ENCODE measurements at places on chromosomes 12 and 14.

DNA sequence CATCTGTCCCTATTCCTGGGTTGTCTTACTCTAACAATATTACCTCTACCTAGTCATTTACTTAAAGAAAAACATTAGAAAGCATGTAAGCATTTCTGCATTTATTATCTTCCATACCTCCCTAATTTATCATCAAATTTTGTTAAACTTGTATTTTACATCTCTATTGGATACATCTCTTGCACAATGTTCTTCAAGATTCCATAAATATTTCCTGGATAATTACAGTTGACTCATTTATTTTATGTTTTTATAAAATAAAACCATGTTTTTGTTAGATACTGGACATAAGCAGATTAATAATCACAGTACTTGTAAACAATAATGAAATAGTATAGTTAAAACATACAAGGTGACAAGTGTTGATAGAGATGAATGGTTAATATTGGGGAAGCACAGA, 209.0 kb downstream of the TMTC3 start:
- DNase-seq, result no peak

DNA sequence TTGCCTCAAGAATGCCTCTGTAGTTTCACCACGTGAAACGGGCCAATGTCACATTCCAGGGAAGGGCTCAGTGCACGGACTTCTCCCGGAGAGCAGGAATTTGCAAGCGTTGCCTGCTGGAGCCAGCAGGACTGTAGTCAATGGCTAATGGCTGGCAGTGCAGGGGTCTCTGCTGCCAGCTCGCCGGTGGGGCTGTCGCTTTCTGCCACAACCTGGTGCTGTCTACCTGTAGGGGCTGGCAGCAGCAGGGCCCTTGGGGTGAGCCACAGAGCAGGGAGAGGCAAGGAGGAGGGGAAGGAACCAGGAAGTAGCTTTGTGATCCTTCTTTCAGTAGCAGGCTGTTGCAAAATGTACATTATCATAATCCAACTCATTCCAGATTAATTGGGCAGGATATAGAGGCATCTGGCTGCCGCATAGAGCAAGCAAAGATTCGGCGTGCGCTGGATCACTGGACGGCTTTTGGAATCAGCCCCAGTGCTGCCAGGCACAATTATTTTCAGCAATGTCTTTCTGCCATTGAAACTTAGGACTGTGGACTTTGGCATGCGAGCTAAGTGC, 114.1 kb downstream of the PAPOLA start:
- no peak for DNase-seq

DNA sequence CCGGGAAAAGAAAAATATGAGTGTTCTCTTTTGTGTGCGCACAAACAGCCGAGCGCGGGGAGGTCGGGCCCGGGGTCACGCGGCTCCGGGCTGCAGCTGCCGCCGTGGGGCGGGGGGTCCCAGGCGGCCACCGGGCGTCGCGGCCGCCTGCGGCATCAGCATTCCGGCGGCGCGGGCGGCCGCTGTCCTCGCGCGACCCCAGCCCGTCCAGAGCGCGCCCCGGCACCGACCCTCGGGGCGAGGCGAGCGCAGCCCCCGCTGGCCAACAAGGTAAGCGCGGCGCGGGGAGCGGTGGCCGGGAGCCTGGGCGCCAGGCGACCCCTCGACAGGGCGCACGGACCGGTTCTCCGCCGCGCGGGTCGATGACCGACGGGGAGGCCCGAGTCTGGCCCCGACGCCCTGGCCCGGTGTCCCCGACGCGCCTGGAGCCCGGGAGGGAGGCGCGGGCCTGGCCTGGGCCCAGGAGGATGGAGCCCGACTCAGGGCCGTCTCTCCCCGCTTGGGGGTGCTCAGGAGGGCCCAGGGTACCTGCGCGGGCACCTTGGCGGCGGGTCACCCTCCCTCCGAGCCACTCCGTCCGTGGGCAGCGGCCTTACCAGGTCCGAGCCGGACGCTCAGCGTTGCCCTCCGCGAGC, 103.9 kb upstream of the DIO3 start:
- DNase-seq, result no peak

DNA sequence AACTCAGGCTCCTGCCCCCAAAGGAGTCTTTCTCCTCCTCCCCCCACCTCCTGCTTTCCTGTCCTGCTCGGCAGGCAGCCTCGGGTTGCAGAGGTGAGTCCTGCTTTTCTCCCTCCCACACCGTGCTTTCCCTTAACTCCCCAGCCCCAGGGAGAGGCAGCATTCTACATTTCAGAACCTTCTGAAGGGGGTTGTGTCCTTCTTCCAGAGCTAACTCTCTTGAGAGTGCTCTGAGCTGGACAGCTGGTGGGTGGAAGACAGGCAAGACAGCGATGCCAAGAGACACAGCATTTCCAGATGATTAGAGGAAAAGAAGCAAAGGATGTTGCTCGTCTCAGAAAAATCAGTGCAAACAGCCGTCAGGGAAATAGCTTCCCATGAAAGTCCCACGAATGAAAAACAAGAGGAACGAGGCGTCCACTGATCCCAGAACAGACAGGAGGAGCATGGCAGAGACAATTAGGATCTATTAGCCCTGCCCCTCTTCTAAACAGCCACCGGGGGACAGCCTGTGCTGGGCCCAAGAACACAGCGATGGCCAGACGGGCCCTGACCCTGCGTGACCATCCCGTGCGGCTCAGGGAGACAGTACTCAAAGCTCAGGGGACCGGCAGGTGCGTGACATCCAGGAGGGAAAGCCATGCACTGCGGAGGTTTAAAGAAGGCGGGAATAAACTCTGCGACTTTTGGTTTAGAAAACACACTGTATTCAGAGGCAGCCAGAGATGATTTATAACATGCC, 216.5 kb upstream of the RTL1 start:
- no peak for DNase-seq

DNA sequence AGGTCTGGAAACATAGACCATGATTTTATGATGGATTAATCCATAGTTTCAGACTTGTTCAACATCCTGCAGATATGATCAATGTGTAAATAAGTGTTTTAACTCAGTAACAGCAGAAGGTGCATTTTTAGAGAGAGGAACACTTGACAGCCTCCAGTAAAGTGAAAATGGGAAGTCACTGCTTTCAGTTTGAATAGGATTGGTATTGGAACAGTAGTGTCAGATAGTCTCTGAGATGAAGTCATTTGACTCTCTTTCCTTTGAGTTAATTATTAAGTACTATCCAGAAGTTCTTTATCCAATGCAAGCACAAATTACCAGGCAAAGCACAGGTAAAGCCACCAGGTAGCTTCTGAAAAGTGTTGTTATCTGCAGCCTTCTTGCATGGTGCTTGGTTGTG, 14.5 kb upstream of the NAV3 start:
- no peak for DNase-seq

GRCh38 chr14:23028799-23029198, 5.9 kb downstream of the PSMB5 start:
- DNase-seq, result no peak

- DNase-seq, result peak; percentile 15
These were observed 257.8 kb upstream of the BTG1 start for GRCh38 chr12:92403210-92404175.

DNA sequence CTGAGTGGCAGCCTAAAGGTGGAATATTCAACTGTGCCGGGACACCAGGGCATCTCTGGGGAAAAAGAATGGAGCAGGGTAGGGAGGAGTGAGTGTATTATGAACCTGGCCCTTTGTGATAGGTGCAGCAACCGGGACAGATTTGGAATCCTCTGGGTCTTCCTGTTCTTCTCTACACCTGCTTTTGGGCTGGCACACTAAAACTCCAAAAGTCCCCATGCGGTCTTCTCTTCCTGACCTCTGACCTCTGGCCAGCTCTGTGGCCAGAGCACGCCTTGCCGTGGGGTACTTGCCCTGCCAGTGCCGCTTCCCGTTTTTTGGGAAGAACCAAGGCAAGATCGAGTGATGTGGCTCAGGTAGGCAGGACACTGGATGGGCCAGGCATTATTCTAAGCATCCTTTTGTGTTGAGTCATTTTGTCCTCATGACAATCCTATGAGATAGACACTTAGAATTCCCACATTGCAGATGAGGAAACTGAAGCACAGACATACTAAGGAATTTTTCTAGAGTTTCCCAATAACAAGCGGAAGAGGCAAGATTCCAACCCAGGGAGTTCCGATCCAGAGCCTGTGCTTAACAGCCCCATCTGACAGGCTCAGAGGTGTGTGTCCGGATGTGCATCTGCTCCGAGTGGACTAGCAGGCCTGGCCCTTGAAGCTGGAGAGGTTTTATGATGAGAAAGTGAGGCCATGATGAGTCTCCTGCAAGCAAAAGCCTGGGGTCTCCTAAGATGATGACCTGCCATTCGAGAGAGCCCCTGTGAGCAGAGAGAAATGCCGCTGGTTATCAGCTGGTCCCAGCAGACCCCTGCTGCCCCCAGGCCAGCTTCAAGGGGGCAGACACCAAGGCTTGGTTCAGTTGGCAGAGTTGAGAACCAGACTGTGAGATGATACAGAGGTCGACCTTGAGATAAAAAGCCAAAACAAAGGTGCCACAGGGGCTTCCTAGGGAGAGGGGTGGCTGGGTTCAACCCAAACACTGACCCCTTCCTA, 67.9 kb upstream of the ESRRB start:
- no peak for DNase-seq

DNA sequence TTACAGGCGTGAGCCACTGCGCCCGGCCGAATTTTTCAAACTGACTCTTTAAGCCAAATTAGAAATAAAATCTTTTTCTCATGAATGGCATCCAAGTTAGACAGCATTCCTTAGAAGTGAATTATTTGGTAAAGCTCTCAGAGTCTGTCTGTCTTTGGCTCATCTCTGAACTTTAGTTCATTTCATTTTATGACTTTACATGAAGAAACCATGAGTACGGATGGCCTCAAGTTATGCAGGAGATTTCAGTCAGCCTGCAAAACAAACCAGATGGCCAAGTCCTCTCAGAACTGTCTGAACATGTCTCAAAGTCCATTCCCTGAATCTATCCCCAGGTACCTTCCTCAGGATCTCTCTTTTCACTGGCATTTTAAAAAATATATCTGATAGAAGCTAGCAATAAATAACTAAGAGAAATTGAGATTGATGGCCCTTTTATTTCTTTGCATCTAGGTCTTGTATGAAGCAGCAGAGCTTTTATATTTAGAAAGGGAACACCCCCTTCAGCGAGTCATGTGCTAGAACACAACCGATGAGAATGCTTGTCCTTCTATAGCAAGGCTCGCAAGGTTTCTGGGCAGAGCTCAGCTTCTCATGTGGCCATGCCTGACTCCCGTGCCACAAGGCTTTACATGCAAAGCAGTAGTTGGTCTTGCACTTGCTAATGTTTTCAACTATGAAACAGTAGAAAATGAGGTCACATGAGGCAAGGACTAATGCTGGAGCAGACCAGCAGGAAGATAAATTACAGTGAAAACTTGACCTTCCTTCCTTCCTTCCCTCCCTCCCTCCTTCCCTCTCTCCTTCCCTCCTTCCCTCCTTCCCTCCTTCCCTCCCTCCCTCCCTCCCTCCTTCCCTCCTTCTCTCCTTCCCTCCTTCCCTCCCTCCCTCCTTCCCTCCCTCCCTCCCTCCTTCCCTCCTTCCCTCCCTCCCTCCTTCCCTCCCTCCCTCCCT, 125.0 kb downstream of the AKAP6 start:
- no peak for DNase-seq

GRCh38 chr12:91204421-91204820, 21.8 kb upstream of the DCN start:
- no peak for DNase-seq

DNA sequence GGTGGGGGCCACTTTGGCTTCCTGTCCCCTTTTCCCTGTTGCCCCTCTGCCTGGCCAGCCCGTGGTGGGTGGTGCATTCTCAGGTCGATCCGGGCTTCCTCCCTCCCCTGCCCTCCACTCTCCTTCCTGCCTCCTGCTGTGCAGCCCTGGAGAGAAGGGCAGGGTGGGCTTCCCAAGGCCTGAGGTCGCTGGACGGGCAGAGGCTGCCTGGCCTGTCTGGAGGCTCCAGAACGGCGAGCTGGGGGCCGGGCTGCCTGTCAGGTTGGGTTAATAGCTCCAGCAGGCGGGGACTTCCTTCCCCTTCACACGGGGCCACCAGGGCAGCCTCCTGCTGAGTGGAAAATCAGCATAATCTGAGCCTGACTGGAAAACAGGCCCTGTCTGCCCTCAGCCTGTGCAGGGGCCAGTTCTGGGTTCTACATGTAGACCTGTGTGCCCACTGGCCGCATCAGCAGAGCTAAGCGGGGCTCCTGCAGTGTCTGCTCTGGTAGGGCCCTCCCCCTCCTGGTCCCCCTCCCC, 11.3 kb downstream of the KIF26A start:
- DNase-seq, result no peak

DNA sequence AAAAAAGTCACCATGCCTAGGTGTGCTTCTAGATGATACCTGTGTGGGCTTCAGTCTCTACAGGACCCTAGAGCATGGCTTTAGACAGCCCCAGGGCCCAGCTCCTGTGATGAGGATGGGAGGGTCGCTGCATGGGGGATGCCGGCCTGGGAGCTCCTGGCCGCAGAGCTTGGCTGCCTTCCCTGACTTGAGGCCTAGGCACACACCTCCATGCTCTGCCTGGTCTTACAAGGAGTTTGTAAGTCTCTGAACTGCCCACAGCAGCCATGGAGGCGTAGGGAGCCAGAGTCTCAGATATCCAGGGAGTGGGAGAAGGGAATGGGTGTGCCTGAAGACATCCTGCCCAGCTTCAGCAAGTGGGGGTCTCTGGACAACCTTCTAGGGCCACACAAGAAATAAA, 149.5 kb upstream of the MYL2 start:
- DNase-seq, result no peak

DNA sequence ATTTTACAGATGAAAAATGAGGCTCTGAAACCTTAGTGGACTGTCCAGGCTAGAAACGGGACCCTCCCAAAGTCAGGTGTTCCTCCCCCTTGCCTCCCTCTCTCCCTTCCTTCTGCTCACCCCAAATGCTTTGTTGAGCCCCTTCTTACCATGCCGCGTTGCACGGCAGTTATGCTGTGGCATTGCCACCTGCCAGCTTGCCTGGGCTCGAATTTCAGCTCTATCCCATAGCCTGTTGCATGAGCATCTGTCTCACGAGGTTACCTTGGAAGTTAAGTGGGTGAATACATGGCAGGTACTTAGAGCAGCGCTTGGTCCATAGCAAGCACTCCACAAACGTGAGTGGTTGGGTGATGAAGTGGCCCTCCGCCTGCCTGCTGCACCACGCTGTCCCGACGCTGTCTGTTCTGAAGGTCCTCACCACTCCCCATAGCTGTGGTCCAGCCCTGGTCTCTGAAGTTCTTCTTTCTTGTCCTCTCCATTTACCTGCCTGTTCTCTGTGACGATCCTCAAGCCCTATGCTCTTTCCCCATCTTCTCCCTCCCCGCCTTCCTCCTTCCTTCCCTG, 269.9 kb downstream of the CACNA1C start:
- DNase-seq, result no peak
